ENCODE measurements at places on chromosomes 13 and 19. TPM values are rescaled to one million over a fixed set of nuclear protein-coding genes. Genes with fewer than 3 reads are reported as not detected.

Gene PCP2
- not detected for total RNA-seq

Gene ZNF211
- total RNA-seq: 10.8 TPM

Gene GARIN5A
- total RNA-seq: 0.23 TPM

Gene LILRB2
- total RNA-seq: not detected

Gene FLT3
- total RNA-seq: not detected

Gene TMC4
- total RNA-seq: 0.20 TPM

Gene CGB1
- total RNA-seq: not detected

Gene ZNF442
- total RNA-seq: 2.4 TPM

Gene CYP2A6
- not detected for total RNA-seq

Gene LRG1
- total RNA-seq: not detected

Gene PLIN3
- total RNA-seq: 166 TPM

Gene CABP5
- not detected for total RNA-seq

Gene KLK14
- total RNA-seq: not detected

Gene SLITRK6
- 0.39 TPM for total RNA-seq

Gene F7
- total RNA-seq: not detected

Gene COX7A1
- total RNA-seq: 34.2 TPM

Gene ALKBH7
- total RNA-seq: 20.9 TPM

Gene POU4F1
- total RNA-seq: not detected

Gene FDX2
- total RNA-seq: 12.5 TPM

Gene ZNF816
- total RNA-seq: 8.0 TPM

Gene APOE
- 2.0 TPM for total RNA-seq

Gene PALM3
- 0.46 TPM for total RNA-seq

Gene JSRP1
- 0.36 TPM for total RNA-seq

Gene C1QTNF9
- total RNA-seq: not detected

Gene C13orf42
- total RNA-seq: not detected

Gene S1PR5
- total RNA-seq: 4.8 TPM

Gene LGALS14
- not detected for total RNA-seq

Gene PTPRS
- 161 TPM for total RNA-seq

Gene RXFP2
- not detected for total RNA-seq

Gene METTL21C
- not detected for total RNA-seq

Gene TEX26
- not detected for total RNA-seq

Gene C19orf67
- not detected for total RNA-seq

Gene SUGP2
- 37.6 TPM for total RNA-seq

Gene FCAR
- not detected for total RNA-seq

Gene SYDE1
- total RNA-seq: 42.7 TPM
